Vagina (tissue), 2 donors: ENCODE measurements at places on chromosomes 12 and 14. TPM values are rescaled to one million over a fixed set of nuclear protein-coding genes. Genes with fewer than 3 reads are reported as not detected.

The TSPAN9 gene
- 32.2 TPM for total RNA-seq

The MAP3K12 gene
- total RNA-seq, result 21.9 TPM

The NYNRIN gene
- total RNA-seq, result 14.7 TPM

DNA sequence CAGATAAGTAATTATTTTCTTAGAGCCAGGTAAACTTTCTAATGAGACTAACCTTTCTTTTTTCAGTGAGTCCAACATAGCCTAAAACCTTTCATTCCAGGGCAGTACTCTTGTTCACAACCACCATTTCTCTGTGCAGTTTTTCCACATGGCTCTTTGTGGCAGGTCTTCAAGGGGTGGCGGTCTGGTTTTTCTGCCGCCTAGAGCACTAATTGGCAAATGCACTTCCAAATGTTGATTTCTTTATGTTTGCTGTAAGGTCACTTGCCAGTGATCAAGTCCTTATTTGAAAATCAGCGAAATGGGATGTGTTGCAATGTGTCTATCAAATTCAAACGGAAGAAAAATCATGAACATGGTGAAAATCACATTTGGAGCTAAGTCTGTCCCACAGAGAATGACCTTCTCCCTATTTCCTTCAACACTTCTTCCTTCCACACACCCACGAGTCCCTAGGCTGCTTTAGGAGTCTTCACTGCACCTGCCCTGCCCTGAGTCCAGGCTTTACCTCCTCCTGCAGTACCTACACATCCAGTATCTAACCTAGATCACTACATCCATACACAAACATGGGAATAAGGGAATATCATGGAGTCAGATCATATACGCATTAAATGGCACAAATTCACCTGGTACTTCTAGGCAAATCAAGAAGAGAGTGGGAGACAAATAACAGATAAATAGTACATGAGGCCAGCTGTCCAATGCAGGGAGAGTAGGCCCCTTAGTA, 1.9 kb downstream of the SRGAP1 start:
- DNase-seq, result no peak

GRCh38 chr12:52369211-52369610, 1.9 kb upstream of the KRT85 start:
- DNase-seq, result no peak

DNA sequence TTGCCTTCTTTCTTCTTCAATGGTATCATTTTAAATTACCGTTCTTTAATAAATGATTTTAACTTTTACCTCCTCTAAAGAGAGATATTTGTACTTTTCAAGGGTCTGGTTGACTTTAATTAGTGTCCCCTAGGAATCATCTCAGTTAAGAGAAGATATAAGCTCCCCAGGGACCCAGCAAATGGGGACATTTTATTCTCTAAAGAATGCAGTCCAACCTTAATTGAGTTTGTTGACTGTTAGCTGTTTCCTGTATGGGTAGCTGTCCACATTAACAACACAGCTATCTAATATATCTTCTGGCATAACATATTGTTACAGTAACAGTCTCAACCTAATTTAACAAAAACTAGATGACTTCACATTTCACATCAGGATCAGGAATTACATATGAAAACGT, 241.6 kb upstream of the NPAS3 start:
- no peak for DNase-seq

GRCh38 chr12:25372969-25373817, 122.5 kb upstream of the KRAS start:
- no peak for DNase-seq

The SLC4A8 gene
- 0.74 TPM for total RNA-seq

- no peak for DNase-seq
Observed at GRCh38 chr14:64614805-64615391, 65.1 kb downstream of the PPP1R36 start.

The LGALS3 gene
- 417 TPM for total RNA-seq

DNA sequence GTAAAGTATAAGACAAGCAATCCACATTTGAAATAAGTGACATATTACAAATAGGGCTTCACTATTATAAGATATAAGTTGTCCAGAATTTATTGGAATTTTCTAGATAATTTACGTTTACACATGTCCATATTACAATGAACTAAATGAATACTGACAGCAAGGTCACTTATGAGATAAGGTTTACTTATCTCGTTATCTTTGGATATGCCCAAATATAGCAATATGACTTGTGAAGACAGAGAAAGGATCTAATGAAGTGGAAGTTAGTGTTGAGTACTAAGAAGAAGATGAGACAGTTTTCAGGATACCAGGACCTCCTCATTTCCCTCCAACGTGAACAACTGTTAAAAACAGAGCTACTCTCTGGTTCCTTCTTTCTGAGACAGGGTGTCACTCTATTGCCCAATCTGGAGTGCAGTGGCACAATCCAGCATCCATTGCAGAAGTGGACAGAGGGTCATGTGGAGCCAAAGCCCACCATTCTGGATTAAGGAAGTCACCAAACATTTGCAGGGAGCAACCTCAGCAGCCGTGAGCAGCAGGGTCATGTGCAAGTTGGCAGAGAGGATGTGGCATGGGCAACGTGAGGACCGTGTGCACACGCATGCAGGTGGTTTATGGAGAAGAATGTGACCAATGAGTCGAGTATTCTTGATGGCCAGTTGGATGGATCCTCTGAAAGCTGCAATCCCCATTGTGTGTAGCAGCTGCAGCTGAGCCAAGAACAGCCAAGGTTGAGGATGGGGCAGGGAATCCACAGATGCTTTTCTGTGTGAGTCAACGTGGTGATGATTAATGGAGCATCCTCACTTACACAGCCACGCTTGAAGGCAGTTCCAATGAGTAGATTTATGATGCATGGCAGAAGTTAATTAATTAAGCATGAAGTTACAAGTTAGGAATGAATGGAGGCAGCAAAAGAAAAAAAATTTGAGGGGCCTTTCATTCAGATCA, 111.0 kb downstream of the BICD1 start:
- DNase-seq, result no peak

GRCh38 chr12:74780182-74780849, 242.7 kb downstream of the ATXN7L3B start:
- no peak for DNase-seq

GRCh38 chr14:50501642-50502041, 30.7 kb downstream of the MAP4K5 start:
- DNase-seq, result no peak

The ASIC1 gene
- 2.9 TPM for total RNA-seq
